ENCODE measurements at places on chromosomes 2 and 18.

DNA sequence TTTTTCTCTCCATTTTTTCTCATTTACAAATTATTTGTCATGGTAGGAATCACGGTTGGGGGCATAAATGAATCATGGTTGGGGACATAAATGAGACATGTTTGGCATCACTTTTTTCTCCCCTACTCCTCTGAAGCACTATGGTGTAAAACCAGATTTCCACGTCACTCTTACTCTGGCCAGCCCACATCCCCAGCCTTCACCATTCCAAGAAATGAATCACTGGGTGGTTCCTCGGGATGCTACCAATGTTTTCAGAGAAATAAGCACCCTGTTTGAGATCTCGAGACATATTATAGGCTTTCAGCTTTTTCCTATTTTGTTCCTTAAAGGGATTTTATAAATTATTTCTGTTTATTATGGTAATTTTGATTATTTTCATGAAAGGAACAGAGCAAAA is 155.0 kb upstream of the SLC8A1 start:
- ATAC-seq, result no peak

DNA sequence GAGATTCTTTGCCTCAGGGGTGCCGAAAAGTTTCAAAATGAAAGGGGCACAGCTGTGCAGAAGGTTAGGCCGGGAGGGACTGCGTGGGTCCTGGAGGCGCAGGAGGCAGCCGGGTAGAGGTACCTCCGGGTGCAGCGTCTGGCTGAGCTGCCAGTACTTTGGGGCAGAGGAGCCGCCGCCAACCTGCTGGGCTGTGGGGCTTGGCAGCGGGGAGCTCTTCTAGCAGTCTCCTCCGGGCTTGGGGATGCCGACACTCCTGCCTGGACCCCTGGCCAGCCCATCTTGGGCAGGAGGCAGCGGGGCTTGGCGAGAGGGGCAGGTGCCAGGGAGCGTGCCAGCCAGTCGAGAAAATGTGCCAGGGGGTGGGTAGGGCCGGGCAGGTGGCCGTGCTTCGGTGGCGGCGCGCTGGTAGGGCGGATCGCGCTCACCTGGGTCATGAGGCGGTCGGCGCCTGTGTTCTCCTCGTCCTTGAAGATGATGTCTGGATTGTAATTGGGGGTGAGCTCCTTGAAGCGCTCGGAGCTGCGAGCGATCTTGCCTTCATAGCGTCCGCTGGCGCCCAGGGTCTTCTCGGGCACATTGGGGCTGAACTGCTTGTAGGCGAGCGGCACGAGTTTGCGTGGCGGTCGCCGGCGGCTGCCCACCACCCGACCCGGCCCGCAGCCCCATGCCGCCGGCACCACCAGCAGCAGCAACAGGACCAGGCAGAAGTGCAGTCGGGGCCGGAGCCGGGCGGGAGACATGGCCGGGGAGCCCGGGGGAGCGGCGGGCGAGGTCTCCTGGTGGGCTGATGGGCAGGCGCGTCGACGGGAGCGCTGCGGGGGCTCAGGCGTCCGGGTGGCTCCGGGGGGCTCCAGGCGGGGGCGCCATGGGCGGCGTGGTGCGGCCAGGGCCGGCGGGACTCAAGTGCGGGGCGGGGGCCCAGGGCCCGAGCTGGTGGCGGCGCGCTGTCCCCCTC is 717 bp downstream of the IHH start:
- no peak for ATAC-seq

GRCh38 chr2:45460825-45461224 is 150.2 kb downstream of the SRBD1 start:
- no peak for ATAC-seq

- ATAC-seq, result no peak
Measured at GRCh38 chr18:27608742-27609141, 423.6 kb upstream of the CHST9 start.

- ATAC-seq, result no peak
Measured at GRCh38 chr2:229586746-229587705, 127.3 kb downstream of the DNER start.

GRCh38 chr2:46118656-46119371 is 178.4 kb upstream of the EPAS1 start:
- ATAC-seq, result no peak

GRCh38 chr2:118535818-118536212 is 311.6 kb downstream of the EN1 start:
- no peak for ATAC-seq

GRCh38 chr2:189142893-189143759 is 36.4 kb downstream of the COL5A2 start:
- peak; percentile 45 for ATAC-seq

- ATAC-seq, result no peak
Measured at GRCh38 chr18:74337155-74337911, 21.7 kb downstream of the C18orf63 start.

GRCh38 chr2:16373341-16373740 is 292.3 kb downstream of the CYRIA start:
- no peak for ATAC-seq

DNA sequence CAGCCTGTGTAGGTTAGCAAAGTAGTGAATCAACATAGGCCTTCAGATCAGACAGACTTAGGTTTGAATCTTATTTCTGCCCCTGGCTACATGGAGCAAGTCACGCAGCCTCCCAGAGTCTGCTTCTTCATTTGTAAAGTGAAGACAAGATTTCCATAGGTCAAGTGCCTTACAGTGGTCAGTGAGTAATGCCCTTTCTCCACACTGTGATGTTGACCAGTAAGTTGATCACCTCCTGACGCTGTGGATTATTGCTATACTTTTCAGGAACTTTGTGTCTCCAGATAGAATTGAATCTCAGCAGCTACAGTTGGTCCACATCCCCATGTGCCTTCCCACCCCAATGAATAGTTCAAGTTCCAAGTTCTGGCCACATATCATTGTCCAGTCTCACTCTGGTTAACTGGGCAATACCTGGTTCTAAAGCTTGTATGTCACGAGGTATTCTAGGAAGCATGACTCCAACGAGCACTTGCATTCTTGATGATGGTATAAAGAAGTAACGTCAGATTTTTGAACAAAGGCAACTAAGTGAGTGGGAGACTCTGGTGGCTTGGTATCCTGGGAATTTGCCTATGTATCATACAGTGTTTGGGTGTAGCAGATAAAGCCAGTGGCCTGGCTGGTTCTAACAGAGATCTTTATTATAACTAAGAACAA is 2.1 kb upstream of the CLIP4 start:
- no peak for ATAC-seq

DNA sequence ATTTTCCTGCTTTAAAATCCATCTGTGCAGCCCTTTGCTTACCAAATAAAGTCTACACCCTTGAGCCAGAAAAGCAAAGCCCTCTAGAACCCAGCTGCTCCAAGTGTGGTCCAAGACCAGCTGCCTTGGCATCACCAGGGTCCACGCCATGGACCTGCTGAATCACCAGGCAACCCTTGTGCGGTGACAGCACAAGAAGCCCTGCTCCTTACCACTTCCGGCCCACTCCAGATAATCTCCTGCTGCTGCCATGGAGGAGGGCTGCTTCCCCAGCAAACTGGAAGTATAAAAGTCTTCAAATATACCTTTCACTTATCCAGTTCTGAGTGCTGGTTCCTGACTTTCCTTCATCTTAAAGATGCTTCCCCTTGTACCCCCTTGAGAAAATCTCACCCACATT is 106.0 kb upstream of the PKDCC start:
- no peak for ATAC-seq

DNA sequence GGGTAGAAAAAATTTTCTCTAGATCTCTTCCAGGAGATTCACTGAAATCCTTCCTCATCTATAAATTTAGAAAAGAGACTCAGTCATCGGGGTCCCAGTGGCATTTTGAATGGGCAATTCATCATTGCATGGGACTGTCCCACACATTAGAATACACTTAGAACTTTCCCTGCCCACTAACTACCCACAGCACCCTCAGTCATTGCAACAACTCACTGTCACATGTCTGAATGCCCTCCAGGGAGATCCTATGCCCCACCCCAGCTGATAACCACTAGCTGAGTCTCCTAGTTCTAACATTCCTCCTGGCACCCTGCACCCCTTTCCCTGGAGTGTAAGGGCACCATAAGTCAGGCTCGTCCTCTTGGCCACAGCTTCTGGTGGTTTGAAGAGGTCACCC is 89.6 kb downstream of the INSIG2 start:
- no peak for ATAC-seq

GRCh38 chr2:162058973-162059668 is 14.9 kb downstream of the DPP4 start:
- ATAC-seq, result peak; percentile 69

DNA sequence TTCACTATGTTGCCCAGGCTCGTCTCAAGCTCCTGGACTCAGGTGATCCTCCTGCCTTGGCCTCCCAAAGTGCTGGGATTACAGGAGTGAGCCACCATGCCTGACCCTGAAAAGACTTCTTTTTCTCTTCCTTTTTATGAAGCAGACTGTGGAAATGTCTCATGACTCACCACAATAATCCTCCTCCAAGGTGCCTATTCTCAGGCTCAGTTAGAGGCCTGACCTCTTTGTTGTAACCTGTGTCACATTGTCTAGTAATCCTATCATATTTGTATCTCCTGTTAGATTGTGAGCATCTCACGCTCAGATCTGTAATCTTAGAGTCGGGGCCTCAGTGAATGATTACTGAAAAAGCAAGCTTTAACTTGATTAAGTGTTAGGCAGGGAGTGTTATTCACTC is 18.3 kb upstream of the TAF4B start:
- no peak for ATAC-seq

GRCh38 chr2:74693213-74693612 is 39.2 kb downstream of the SEMA4F start:
- no peak for ATAC-seq

- no peak for ATAC-seq
Measured at GRCh38 chr2:138602166-138602460, 100.5 kb downstream of the SPOPL start.

- ATAC-seq, result no peak
Measured at GRCh38 chr2:151380580-151381235, 23.3 kb downstream of the TNFAIP6 start.

- ATAC-seq, result peak; percentile 81
Measured at GRCh38 chr18:10519999-10520935, 5.6 kb upstream of the NAPG start.

DNA sequence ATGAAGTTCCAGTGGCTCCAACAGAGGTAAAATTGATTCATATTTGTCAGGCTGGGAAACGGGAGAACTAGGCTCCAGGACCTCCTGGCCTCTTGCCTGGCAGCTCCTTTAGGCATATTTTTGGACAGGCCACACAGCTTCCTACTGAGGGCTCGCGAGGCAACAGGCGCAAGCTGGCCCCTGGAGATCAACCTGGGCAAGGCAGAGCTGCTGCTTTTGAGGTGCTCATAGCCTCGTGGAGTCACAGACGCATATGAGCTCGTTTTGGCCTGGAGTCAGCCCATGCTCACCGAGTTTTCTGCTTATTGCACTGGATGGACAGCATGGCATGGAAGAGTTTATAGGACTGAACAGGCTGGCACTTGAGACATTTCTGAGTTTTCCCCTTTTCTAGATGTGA is 97.7 kb downstream of the CAPN13 start:
- ATAC-seq, result no peak

DNA sequence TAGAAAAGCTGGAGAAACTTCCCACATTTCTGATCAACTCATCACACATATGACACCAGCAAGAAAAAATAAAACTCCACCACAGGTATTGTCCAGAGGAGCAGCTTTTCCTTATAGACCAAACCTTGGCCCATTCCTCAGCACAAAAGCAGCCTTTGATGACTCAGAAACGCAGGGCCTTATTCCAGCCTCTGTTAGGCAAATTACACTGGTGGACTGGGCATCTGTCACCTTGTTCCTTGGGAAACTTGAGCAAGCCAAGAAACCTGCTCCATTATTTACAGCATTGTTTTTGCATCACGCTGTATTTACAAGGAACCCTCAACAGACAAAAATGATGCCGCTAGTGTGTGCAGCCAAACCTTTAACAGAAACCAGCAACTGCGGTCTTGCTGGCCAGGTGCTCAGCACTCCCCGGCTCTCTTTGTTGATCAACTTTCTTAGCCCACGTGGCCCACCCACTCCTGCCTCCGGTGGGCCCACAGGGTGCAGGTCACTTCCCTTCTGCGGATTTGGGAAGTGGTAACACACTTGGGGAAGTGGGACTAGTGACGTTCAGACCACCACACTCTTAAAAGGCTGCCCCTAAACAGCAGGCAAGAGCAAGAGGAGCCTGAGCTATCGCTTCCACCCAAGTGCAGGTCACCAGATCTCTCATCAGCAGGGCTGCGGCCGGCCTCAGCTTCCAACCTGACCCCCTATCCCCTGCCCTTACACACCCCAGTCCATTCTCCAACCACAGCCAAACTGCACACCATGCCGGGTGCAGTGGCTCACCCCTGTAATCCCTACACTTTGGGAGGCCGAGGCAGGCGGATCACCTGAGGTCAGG is 1.5 kb downstream of the AP1S3 start:
- peak; percentile 93 for ATAC-seq

- ATAC-seq, result no peak
Measured at GRCh38 chr2:59874971-59875755, 678.3 kb downstream of the BCL11A start.

GRCh38 chr18:61420218-61420885 is 87.1 kb downstream of the CDH20 start:
- no peak for ATAC-seq

DNA sequence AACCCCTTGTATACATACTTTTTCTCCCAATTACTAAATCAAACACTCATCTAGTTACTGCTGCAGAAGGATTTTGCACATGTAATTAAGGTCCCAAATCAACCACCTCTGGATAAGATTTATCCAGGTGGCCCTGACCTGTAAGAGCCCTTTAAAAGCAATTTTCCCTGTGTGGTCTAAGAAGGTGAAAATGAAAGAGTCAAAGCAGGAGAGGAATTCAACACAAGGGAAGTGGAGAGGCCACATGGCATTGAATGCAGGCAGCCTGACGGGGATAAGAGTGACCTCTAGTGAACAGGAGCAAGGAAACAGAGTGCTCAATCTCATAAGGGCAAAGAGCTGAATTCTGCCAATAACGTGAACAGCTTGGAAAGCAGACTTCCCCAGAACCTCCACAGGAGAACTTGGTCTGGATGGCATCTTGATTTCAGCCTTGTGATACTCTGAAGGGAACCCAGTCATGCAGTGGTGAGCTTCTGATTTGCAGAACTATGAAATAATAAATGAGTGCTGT is 27.2 kb downstream of the PPP3R1 start:
- ATAC-seq, result peak; percentile 58

DNA sequence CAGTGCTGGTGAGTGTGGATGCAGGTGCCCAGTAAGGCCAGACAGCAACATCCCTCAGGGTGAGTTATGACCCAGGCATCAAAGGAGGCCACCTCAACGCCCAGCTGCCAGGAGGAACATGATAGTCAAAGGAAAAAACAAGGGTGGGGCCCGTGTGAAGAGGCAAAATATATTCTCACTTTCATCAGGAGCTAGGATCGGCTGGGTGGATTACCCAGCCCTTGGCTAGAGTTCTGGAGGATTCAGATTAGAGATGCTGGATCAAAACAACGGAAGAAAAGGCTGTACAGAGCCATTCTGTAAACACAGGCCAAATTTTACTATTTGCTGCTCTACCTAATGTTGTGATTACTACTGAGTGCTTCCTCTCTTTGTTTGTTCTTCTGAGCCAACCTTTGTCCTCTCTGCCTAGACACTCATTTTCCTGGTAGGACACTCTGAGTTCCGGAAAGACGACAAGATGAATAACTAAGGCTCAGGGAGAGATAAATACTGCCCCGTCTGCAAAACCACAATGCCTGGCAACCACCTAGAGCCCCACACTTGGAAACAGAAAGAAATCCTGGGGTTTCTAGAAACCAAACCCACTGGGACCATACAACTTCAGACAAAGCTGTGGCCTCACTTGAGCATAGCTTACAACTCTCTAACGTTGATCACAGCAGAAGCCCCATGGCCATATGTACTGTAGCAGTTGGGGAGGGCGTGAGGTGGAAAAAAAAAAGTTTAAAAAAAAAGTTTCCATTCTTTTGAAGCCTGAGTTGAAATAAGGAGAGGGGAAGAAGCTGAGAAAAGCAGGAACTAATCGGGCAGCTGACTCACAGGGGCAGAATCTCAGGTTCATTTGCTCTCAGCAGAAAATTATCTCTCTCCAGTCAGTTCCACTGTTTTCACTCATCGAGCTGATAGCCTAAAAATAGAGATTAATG is 17.8 kb upstream of the PMAIP1 start:
- peak; percentile 72 for ATAC-seq
